ENCODE measurements at places on chromosomes 2 and 18.

DNA sequence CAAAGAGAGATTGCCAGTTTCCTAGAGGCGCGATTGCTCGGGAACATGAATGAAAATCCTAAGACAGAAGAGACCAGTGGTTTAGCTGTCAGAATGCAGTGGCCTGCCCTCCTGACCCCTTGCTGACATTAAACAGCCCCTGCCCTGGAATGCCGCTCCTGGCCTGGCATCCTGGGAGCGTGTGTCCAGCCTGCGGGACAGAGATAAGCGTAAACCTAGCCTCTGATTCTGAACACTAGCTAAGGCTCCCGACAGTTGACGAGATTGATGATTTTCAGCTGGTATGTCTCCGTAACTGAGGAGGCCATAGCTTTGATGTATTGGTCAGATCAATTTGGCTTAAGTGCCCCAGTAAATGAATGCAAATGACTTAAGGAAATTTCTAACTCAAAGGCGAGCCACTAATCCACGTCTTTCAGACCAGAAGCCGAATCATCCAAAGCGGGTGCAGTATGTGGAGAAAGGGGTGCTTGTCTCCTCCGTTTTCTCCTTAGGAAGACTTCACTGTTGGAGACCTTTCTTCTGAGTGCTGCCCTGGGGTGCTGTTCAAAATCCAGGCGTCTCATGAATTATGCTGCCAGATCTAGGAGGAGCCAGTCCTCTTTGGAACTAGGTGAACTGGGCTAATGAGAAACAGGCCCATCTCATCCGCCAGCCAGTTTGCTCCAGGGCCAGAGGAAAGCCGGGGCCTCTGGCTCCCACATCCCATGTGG is 142.5 kb upstream of the L3MBTL4 start:
- no peak for DNase-seq

GRCh38 chr2:31893094-31893493 is 117.7 kb downstream of the MEMO1 start:
- DNase-seq, result no peak

- DNase-seq, result no peak
These were observed 105.6 kb downstream of the FEZ2 start for GRCh38 chr2:36492216-36492945.

DNA sequence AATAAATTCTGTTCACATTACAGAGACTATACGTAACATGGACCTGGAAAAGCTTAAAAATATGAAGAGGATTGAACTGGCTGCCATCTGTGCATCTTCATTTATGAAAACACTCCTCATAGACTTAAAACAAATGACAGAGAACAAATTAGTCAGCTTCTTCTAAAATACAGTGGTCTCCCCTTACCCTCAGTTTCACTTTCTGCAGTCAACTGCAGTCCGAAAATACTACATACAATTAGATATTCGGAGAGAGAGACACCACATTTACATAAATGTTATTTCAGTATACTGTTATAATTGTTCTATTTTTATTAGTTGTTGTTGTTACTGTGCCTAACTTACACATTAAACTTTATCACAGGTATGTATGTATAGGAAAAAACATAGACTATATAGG is 6.5 kb downstream of the RNF103 start:
- no peak for DNase-seq

GRCh38 chr2:217650716-217651360 is 352.0 kb downstream of the TNS1 start:
- no peak for DNase-seq

DNA sequence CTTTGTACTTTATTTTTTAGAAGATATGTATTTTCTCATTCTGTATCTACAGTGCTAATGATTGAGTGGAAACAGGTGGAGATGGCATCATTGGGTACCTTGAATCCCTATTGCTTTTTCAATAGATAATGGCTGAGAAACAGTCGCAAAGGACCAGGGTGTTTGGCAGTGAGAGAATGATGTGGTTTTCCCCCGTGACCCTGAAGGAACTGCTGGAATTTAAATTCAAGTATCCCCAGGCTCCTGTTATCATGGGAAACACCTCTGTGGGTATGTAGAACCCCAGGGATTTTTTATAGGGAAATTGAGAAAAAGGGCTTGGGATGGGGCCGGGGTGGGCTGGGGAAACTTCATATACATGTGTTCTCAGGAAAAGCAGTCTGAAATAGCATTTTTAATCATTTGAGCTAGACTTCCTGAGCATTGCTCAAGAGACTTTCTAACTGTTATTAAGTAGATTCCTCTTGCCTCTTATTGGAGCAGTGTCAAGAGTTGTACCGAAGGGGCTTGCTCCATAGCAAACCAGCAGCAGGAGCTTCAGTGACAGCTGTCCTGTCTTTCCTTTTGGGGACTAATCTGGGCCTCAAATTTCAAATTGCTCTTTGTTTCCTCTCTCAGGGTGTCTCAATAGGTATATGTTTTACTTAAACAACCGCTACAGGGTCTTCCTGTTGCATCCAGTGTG is 18.9 kb downstream of the AOX1 start:
- no peak for DNase-seq

DNA sequence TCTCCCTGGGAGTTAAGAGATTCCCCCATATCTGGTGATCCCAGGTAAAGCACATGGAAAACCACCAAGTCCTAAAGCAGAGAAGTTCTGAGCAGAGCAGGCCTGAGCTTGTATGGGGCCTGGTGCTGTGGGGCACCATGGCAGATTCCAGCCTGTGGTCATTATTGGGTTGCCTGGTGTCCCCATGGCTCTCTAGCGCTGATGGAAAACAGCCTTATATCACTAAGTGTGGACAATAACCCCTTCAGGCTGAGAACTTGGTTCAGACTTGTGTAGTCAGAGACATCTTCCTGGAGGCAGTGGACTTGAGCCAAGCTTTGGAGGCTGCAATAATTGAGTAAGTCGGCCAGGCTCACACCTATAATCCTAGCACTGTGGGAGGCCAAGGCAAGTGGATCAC is 96.8 kb downstream of the MCFD2 start:
- no peak for DNase-seq

DNA sequence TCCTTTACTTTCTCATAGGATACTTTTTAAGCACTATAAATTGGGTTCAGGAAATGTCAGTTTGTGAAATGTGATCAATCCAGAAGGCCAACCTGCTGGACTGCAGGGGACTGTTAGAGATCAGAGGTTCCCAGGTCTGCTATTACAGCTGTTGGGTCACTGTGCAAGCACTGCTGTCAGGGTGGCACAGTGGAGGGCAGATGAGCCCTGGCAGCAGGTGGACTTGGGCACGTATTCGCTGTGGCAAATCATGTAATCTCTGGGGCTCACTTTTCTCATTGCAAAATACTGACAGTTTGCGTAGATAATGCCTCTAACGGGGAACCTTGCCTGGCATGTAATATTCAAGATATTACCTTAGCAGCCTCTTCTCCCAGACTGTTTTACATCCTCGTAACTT is 18.1 kb downstream of the RAB31 start:
- DNase-seq, result no peak

DNA sequence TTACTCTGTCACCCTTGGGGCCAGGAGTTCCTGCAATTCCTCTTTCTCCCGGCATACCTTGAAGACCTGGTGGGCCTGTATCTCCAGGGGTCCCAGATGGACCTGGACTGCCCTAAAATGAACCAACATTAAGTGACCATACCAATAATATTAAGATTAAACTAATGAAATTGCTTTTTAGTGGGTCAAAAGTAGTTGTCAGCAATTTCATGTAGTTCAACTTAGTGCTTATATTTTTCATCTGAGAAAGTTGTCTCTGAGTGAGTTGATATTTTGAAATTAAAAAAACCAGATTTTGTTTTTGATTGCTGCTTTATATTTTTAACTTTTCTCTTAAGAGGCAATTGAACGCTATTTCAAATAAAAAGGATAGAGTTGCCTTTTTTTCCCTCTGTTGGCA is 83.1 kb downstream of the COL3A1 start:
- DNase-seq, result no peak

DNA sequence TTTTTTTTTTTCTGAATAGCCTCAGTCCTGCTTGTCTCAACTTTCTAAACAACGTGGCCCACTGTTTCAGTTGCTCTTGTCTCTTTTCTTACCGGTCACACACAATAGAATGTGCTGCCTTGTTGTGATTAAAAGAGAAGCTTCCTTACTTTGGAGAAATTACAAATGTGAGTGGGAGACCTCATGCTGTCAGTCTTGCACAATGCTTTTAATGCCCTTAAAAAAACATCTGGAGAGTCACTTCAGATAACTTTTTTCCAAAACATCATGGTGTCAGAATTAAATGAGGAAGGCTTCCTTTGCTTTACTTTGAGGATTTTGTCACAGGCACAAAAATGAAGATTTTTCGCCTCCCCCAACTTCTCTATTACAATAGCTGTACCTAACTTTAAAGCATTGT is 37.7 kb downstream of the LHCGR start:
- no peak for DNase-seq

GRCh38 chr2:13332060-13332459 is 615.3 kb downstream of the TRIB2 start:
- no peak for DNase-seq

- DNase-seq, result no peak
These were observed 11.0 kb downstream of the SPRED2 start for GRCh38 chr2:65421432-65421748.

DNA sequence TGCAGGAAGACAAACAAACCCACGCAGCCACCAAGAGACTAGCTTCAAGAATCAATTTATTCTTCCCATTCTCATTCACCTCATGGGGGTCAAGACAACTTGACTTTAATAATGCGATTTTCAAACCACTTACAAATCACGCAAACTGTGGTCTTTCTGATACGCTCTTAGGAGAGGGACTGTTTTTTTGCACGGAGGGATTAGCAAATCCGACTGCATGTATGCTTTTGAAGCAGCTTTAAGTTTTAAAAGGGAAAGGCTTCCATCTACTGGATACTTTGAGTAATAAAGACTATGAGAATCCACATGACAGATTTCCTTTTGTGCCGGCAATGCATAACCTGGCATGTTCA is 322.9 kb upstream of the KCNJ3 start:
- no peak for DNase-seq

DNA sequence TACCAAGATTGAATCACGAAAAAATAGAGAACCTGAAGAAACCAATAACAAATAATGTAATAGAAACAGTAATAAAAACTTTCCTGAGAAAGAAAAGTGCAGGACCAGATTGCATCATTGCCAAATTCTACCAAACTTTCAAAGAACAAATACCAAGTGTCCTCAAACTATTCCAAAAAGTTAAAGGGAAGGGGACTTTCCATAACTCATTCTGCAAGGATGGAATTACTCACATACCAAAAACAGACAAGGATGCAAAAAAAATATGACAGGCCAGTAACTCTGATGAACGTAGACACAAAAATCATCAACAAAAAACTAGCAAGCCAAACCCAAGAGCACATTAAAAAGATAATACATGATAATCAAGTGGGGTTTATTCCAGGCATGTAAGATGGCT is 172.3 kb upstream of the SLC35G4 start:
- DNase-seq, result no peak

GRCh38 chr2:159028776-159029175 is 60.3 kb downstream of the TANC1 start:
- no peak for DNase-seq

DNA sequence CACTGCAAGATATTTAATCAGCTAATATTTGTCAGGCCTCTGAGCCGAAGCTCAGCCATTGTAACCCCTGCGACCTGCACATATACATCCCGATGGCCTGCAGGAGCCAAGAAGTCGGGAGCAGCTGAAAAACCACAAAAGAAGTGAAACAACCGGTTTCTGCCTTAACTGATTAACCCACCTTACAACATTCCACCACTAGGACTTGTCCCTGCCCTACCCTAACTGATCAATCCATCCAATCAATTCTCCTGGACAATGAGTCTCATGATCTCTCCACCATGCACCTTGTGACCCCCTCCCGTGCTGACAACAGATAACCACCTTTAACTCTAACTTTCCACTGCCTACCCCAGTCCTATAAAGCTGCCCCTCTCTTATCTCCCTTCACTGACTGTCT is 945.4 kb upstream of the GYPC start:
- no peak for DNase-seq

- no peak for DNase-seq
These were observed 55.5 kb downstream of the RIT2 start for GRCh38 chr18:43060020-43060419.

GRCh38 chr18:36942264-36942663 is 113.3 kb downstream of the KIAA1328 start:
- DNase-seq, result no peak

- DNase-seq, result no peak
These were observed 80.0 kb downstream of the COA5 start for GRCh38 chr2:98528349-98528748.

GRCh38 chr18:72419914-72420313 is 124.2 kb downstream of the CBLN2 start:
- DNase-seq, result no peak

DNA sequence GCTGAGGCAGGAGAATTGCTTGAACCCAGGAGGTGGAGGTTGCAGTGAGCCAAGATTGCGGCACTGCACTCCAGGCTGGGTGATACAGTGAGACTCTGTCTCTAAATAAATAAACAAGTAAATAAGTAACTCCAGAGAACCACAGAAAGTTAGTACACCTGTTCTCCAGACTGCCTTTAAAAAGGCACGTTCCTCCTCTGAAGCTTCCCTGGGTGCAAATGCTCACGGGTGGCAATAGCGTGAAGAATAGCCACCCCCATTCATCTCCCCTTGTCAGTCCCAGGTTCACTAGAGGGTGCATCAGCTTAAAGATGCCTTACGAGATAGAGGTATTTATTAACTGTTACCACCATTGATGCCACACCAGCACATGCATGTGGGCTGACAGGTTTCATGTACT is 64.3 kb upstream of the RTN4 start:
- DNase-seq, result no peak

DNA sequence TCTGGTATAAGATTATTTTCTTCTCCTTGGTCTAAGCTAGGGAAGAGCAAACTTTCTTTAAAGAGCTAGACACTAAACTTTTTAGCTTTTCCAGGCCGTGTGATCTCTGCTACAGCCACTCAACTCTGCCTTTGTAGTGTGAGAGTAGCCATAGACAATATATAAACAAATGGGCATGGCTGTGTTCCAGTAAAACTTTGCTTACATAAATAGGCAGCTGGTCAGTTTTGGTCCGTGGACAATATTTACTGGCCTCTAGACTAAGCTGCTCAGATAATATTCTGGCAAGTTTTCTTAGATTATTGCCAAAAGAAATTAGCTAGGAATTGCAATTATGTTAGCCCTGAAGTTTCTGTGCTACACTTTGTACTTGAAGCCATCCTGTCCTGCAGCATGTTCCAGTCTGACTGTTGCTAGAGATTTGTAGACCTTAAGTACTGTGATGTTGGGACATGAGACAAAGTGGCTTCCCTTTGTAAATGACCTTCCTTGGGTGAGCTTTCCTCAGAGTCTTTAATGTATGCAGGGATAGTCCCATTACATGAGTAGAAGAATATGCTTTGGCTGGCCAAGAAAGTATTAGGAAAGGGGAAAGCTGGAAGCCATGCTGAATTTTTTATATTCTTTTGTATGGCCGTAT is 126.9 kb downstream of the SOX11 start:
- DNase-seq, result no peak

DNA sequence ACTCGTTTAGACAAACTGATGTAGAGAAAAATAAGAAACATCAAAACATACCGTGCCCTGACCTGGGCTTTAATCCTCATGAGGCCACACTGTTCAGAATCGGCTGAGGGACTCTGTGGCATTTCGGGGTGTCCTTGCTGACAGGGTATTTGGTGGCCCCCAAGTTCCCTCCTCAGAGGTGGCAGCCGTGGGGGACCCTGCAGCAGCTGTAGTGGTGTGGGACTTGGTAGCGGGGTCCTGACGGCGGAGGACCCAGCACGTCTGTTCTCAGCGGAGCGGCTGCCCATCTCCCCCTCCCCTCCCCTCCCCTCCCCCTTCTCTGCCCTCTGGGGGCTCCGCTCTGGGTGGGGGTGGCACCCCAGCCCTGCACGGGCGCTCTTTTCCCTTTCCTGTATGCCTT is 18.4 kb downstream of the KCNG2 start:
- DNase-seq, result no peak

GRCh38 chr2:95240091-95240490 is 32.8 kb downstream of the ZNF892 start:
- no peak for DNase-seq

Data from cortex of kidney (tissue), 1 donor.